BE2C (cell line): ENCODE measurements at places on chromosomes 12 and 14.

DNA sequence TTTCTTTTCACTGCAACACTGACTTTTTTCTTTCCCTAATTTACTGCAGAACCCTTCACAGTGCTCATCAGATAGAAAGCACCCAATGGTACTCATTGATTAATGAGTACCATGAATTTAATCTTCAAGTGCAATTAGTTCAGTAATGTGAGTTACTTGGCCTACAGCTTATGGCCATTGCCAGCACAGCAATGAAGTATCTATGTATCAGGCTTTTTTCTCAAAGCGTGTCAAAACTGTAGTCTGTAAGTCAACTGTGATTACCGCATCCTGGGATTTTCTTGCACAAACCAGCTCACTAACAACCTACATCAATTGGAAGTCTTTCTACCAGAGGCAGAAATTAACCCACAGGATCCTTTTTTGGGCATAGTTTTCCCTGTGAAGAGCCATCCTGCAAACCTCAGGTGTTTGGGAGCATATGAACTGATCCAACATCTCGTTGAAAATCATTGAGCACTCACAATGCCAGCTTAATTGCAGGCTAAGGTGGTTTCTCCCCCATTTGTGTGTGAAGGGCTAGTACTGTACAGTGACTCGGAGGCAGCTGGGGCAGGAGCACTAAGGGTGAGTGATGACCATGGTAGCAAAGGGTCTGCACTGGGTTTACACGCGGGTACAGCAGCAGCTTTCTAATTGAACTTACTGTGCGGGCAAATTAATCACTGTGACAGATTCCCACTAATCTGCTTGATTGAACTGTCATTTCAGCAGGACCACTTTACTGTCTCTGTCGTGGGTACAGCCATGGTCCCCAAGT, 619.3 kb downstream of the SNAPC1 start:
- DNase-seq: no peak

DNA sequence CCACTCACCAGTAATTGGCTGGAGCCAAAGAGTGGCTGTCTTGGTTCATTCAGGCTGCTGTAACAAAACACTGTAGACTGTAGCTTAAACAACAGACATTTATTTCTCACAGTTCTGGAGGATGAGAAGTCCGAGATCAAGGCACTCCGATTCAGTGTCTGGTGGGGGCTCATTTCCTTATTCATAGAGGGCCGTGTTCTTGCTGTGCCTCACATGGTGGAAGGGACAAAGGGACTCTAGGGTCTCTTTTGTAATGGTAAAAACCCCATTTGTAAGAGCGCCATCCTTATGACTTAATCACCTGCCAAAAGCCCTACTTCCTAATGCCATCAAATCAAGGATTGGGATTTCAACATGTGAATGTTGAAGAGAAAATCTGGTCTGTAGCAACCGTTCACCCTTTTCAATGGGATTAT, 34.7 kb upstream of the CDKN3 start:
- DNase-seq: no peak

DNA sequence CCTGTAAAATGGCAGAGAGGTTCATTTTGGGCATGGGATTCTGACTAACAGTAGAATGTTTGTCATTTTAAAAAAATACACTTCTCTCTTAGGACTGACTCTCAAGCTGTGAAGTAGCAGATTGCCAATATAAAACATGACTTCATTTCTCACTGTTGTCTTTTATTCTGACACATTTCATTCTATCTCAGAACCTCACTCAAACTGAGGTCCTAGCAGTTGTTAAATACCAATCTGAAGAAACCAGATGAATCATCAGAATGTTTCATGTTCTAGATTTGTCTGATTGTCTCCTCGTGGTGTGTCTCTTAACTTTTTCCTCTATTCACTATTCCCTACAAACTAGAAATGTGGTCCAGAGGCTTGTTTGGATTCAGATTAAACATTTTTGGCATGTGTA, 276.5 kb upstream of the NPAS3 start:
- no peak for DNase-seq

DNA sequence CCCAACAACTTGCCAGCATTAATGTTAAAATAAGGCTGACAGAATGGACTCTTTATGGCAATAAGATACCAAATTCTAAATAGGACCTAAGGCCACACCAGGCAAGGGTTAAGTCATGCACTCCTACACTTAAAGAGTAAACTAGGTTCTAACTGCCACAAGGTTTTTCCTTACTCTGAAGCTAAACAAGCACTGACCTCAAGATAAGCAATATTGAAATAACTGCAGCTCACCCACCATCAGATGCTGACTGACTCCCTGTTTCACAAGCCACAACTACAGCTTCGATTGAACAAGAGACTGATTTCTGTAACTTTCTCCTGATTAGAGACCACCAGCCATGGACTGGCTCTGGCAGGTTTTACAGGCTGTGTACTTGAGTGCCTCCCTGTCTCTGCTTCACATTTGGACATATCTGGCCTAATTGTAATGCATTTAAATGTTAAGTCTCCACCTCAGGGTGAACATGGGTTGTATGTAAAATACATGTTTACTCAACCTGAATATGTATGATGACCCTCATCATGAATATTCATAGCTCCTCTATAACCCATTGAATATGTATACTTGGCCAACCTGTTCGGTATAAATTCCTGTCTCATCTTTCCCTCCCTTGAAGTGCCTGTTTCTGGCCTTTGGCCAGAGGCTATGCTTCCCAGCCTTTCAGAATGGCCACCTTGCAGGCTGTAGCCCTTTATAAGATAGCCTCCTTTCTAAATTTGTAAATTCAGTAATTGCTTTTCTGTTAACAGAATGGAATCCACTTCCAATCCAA, 70.5 kb upstream of the DAAM1 start:
- DNase-seq: no peak
